Fibroblast of skin of scalp (primary cell): ENCODE measurements at places on chromosomes 11 and 22.

GRCh38 chr11:57424792-57425564 lies 1.9 kb downstream of the SLC43A3 start:
- DNase-seq = peak; percentile 85

DNA sequence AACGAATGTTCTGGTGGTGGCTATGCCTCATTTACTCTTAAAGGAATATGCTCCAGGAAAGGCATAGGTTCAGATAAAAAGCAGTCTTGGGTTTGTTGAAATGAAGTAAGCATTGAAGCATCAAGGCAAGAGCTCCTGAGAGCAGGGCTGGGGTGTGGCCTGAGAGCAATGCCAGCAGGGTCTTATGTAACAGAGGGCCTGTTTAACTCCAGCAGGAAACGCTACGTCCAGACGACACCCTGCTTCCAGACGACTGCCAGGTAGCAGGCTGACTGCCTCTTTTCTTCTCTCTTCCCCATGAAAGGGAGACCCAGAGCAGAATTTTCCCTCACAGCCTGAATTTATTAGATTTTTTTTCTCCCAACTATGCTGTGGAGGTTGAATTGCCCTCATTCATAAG lies 127.2 kb upstream of the SLC5A12 start:
- DNase-seq = no peak

DNA sequence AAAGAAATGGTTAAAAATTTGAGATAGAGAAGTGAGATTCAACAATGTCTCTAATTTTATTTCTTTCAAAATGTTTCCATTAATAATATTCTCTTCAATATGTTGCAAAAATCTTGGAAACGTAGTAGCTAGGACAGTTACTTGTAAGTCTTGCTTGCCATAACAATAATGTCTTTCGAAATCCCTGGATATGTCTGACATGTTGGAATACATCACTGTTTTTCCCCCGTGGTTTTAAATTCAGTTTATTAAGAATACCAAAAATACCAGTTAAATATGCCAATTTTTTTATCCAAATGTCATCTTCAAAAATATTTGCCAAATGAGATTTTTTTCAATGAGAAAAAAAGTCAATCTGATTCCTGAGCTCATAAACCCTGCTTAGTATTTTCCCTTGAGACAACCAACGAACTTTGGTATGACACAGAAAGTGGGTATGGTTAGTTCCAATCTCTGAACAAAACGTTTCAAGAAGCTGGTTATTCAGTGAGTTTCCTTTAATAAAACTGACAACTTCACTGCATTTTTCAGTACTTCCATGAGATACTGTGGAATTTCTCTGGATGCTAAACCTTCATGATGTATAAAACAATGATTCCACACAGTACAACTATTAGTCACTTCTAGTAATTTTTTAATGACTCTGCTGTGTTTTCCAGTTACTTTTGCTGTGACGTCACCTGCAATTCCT lies 36.7 kb upstream of the AMPD3 start:
- peak; percentile 80 for DNase-seq

DNA sequence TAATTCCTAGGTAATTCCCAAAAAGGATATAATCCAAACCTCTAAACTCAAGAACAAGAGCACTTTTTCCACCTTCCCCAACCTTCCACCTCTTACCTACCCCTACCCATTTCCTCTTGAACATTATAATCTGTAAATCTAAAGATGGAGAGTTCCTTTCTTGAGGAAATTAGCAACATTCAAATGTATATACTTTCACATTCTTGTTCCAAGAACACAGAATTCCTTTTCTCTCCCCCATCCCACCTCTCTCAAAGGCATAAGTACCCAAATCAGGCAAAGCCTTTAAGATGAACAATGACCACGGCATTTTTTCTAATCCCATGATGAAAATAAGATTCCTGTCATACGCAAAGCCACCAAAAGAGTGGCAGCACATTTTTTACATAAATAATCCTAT lies 18.3 kb downstream of the RRAS2 start:
- peak; percentile 56 for DNase-seq

DNA sequence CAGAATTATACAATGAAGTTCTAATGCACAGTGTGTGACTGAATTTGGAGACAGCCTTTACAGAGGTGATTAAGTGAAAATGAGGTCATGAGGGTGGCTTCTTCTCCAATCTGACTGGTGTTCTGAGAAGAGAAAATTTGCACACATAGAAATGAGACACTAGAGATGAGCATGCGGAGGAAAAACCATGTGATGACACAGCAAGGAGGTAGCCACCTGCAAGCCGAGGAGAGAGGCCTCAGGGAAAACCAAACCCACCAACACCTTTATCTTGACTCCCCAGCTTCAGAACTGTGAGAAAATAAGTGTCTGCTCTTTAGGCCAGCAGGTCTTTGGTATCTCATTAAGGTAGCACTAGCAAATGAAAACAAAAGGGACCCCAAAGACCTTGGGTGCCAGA lies 93.2 kb downstream of the GGTLC2 start:
- DNase-seq = no peak

- no peak for DNase-seq
Measured at GRCh38 chr11:37605229-37605628, 1007.2 kb upstream of the RAG2 start.

DNA sequence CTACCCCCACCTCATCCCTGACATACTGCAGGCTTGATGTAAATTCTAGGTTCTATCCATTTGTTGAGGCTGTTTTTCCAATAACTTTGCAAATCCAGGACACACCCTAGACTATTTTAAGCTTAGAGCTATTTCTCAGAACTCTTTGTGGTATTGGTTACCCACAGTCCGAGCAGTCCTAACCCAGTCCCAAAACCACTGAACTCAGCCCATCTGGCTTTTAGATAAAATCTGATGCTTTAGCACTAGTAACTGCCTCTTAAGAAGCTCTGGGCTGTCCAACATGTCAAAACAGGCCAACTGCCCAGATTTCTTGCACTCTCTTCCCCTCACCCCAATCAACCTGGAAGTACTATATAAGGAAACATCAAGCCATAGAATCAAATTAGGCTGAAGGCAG lies 344.4 kb upstream of the CADM1 start:
- DNase-seq = no peak

GRCh38 chr11:8596504-8597046 lies 2.5 kb upstream of the STK33 start:
- DNase-seq = no peak

- DNase-seq = no peak
Measured at GRCh38 chr11:38060920-38061319, 1462.9 kb upstream of the RAG2 start.
